Left lung (tissue), 14 donors: ENCODE measurements at places on chromosomes 6 and 20. TPM values are rescaled to one million over a fixed set of nuclear protein-coding genes. Genes with fewer than 3 reads are reported as not detected.

Gene TMEM242
- polyA plus RNA-seq = 12.7 TPM

Gene TRIM38
- polyA plus RNA-seq = 11.9 TPM

Gene GLP1R
- 0.34 TPM for polyA plus RNA-seq

DNA sequence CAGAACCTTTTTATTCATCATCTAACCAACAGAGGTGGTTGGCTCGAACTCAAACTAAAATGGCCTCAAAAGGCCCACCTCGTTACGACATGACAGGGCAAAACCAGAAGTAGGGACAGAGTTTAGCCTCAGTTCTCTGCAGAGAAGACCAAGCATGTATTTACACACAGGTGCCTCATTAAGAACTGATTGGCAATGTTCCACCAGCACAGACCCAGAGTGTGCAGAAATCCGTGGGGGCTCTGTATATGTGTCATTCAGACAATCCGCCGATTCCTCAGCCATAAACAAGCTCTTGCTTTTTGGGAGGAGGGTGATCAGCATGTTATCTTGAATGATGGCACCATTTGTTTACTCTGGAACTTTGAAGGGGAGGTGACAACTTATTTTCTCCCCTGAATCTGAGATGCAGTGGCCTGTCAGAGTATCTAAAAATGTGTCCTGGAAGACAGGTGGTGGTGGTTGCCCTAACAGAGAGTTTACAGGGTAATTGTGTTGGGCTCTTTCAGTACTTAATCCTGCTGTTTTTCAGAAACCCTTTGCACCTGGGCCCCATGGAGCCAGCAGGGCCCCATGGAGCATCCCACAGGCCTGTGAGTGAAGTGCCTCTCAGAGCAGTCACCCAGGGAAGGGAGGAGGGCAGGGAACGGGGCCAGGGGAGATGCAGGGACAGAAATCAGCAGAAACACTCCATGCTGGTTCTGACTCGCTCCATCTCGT, 29.1 kb upstream of the C20orf203 start:
- DNase-seq = no peak

GRCh38 chr6:56757588-56757984, 114.9 kb upstream of the DST start:
- DNase-seq = no peak

- no peak for DNase-seq
Measured at GRCh38 chr6:35287671-35288396, 9.8 kb upstream of the DEF6 start.

GRCh38 chr20:10023911-10024310, 10.9 kb upstream of the ANKEF1 start:
- DNase-seq = no peak
